ENCODE measurements at places on chromosomes 11 and 22.

- DNase-seq = no peak
These were observed 4.8 kb upstream of the NOX4 start for GRCh38 chr11:89495951-89496350.

DNA sequence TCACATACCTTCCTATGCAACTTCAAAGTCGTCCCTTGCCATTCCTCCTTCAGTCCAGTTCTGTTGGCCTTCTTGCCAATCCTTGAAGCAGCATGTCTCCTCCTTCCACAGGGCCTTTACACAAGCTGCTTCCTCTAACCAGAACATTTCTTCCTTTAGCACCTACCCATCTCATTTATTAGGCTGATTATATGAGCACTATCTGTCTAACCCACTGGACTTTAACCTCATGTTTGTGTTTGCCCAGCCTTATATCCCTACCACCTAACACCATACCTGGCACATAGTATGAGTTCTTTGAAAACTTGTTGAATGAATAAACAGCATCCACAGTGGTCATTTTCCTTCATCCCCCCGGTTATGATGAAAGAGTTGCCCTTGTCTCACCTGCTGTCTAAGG is 154.4 kb downstream of the WNT11 start:
- no peak for DNase-seq

DNA sequence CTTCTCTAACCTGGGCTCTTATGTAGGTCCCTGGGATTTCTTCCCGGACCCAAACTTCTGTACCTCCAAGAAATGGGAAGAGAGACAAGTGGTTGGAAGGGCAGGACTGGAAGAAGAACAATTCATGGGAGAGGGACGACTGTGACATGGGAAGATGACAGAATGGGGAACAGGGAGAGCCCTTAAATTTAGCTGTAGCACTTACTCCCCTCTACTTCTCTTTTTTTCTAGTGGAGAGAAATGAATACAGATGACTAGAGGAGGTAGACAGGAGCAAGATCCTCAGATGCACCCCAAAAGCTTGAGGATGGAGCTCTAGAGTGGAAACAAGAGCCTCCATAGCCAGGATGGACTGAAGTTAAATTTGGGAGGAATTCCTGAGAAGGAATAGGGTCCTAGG is 2.3 kb downstream of the RHOG start:
- no peak for DNase-seq

GRCh38 chr11:3807909-3808860 is at the start of gene PGAP2:
PGAP2 (plus strand) TSS chr11:3808560; CDS start chr11:3811260, 2,700 bp downstream.
- DNase-seq = peak; percentile 74

- no peak for DNase-seq
These were observed 30.6 kb downstream of the NNMT start for GRCh38 chr11:114326776-114327175.

Data from naive thymus-derived CD8-positive, alpha-beta T cell (primary cell).